ENCODE measurements at places on chromosomes 4 and X. TPM values are rescaled to one million over a fixed set of nuclear protein-coding genes. Genes with fewer than 3 reads are reported as not detected.

- no peak for DNase-seq
Measured at GRCh38 chrX:145620666-145621065, 197.0 kb upstream of the SLITRK2 start.

GRCh38 chrX:69088171-69088938 lies 76.9 kb downstream of the PJA1 start:
- no peak for DNase-seq

DNA sequence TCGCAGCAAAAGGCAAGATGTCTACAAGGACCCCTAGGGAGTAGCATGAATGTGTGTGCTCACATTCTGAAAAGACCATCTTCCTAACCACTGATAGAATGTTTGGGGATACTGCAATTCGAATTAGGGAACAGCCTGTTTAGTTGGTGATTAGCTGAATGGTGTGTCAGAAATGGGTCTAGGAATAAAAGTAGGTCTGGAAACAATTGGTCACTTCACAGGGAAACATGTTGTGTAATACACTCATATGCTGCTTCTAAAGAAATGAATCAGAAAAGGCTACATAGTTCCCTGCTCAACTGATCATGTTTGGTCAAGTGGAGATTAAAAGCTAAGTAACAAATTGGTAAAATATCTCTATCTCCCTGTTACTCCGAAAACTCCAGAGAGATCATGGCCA lies 2362.4 kb upstream of the TENM3 start:
- no peak for DNase-seq

GRCh38 chr4:108170631-108171338 lies 2.1 kb upstream of the LEF1 start:
- DNase-seq, result no peak

DNA sequence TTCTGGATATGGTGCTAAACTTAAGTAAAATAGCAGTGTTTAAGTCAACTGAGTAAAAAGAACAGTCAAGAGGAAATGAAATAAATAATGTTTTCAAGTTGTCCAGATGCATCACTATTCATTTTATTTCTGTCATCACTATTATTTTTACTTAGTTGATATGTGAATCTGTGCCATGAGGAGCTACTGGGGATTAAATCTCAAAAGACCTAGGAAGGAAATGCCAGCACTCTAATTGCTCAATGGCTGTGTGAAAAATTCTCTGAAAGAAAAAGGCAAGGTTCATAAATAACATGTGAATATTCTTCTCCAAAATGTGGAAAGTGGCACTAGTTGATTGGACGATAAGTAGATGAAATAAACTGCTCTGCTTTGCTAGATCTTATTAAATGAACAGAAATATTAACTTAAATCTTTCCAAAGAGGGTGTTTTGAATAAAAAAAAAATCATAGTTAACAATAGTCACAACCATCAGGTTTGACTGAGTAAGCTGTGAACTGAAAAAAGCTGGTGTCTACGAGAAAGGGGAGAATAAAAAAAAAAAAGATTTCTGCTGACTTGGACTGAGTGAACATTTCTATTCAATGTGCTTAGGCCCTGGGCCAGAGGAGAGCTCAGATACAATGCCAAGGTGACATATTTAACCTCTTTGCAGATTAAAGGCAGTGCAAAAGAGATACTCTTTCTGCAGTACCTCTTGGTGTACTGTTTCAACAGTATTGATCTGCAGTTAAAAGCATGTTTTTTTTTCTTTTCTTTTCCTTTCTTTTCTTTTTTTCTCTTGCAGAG lies 1.6 kb downstream of the SPARCL1 start:
- no peak for DNase-seq

DNA sequence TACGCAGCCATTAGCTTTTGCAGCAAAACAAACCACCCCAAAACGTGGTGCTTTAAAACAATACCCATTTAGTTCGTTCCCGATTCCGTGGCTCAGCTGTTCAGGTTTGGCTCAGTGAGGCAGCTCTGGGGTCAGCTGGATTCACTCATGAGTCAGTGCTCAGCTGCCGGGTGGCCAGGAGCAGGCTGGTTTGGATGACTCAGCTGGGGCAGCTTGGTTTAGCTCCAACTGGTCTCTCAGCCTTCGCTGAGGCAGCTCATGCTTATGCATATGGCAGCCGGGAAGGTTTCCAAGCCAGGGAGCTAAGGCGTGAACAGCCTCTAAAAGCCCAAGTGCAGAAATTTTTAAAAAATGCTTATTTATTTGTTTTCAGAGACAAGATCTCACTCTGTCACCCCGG lies 13.3 kb upstream of the CD99 start:
- peak; percentile 72 for DNase-seq

DNA sequence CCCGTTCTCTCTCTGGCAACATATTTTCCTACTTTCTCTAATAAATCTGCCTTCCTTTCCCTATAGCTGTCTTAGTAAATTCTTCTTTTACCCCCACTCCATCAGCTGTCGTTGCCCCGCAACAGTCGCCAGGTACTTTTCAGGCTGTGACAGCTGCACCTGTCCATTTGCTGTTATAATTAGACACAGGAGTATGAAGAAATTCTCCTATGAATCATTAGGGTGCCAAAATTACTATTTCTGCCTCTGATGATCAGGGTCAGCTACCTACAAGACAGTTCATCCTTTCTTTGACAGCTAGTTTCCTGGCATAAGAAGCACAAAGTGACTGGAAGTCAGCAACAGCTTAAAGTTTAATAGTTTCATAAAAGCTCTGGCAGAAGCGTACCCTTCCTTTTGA lies 19.5 kb upstream of the GALNTL6 start:
- no peak for DNase-seq

Gene CFAP99
- total RNA-seq, result 1.3 TPM

Gene PHOX2B
- total RNA-seq, result not detected
